ENCODE measurements at places on chromosomes 11 and 22.

- no peak for DNase-seq
Observed at GRCh38 chr22:27803841-27804415, 2.4 kb upstream of the MN1 start.

- no peak for DNase-seq
Observed at GRCh38 chr22:38110863-38111852, 674 bp upstream of the BAIAP2L2 start.

DNA sequence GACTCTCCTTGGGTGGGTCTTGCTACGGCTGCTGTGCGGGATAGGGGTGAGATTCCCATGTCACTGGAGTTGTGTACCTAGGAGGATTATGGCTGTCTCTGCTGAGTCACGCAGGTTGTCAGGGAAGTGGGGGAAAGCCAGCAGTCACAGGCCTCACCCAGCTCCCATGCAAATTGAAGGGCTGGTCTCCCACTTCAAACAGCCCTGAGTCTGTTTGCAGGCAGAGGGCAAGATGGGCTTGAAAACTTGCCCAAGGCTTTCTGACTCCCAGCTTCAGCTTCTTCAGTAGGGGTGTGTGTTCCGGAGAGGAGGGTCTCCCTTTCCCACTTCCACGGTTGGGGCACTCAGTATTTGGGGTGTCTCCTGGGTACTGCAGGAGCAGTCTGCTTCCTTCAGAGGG, 10.9 kb upstream of the SC5D start:
- no peak for DNase-seq

- no peak for DNase-seq
Observed at GRCh38 chr11:14262271-14262846, 96.6 kb downstream of the RRAS2 start.

DNA sequence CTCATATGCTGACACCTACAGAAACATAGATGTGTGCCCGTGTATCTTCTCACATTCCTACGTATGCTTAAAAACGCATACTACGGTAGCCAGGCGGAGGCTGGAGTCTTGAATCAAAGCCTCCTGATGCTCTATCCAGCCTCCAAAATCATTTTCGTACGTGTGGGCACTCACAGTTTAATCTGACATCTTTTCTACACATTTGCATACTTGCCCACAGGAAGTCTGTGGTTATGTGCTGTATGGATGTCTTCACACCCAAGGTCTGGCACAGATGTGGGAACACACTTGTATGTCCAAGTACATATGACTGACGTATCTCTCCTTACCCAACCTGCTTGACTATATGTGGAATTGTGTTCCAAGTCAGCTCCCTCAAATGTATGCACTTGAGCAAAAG, 561.8 kb upstream of the CADM1 start:
- no peak for DNase-seq

- no peak for DNase-seq
Observed at GRCh38 chr22:29117799-29118477, 45.1 kb downstream of the KREMEN1 start.

GRCh38 chr22:29877620-29878019, 5.4 kb upstream of the MTMR3 start:
- DNase-seq, result no peak

DNA sequence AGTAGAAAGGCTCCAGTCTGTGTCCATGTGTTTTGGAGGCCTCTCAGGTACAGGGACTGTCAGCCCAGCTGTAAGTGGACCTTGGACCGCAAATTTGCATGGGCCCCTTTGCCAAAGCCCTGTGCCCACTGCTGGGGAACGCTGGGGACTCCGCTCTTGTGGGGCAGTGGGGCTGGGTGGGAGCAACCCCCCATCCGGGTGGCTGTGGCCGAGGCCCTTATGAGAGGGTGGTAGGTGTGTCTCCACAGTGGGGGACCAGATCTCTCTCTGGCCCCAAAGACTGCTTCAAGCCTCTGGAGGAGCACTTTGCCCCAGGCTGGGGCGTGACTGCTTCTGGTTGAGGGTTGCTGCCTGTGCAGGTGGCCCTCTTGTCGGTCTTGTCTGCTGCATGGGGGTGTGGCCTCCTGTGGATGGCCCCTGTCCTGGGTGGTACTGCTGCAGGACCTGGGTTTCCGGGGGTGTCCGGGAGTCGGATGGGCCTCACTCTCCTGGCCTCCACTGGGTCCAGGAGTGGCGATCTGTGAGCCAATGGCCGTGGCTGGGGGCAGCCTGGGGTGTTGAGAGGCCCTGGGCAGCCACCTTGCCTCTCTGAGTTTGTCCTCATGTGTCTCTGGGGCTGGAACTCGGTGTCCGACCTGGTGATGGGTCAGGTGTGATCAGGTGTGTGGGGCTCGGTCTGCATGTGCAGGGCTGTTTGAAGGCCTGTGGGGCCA, 15.9 kb downstream of the KCNQ1 start:
- DNase-seq, result no peak

DNA sequence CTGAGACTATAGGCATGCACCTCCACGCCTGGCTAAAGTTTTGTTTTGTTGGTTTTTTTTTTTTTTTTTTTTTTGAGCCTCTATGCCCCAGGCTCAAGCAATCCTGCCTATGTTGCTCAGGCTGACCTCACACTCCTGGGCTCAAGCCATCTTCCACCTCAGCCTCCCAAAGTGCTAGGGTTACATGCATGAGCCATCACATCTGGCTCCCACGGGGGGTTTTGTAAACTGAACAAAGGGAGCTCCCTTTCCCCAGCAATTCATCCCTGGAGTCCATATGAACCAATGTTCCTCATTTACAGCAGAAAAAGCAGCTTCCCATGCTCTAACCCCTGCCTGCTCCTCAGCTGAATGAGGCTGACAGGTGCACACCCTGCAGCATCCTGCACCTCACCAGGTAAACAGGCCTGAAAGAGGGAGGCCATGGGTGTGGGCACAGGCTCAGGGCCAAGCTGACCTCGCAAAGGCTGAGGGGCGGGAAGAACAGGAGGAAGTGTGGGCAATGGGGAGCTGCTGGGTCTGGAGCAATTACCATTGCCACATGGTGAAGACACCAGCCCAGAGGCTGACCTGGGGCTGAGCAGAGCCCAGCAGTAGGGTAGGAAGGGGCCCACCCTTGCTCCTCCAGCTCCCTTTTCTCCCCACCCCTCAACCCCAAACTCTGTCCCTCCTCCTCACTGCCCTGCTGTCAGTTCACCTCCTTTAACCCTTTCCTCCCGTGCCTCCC, 58.2 kb downstream of the RBX1 start:
- DNase-seq, result no peak

DNA sequence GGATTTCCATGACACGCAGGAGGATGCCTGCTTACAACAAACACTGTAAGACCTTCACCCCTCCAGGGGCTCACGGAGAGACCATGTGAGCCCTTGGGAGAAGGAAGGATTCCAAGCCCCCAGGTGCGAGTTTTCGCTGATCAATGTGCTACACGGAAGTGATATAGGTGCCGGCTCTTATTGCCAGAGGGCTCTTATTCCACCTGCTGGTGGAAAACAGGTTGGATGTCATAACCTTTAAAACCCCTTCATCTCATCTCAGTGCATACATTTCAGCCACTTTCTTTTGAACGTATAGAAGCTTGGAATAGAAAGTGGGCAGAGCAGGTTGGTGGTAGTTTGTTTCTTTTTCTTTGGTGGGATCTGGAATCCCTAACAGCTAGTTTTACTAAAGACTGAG, 25.8 kb downstream of the LAYN start:
- DNase-seq, result no peak

GRCh38 chr11:70650075-70650909, 252.0 kb downstream of the CTTN start:
- DNase-seq, result peak; percentile 88

Data from COLO829 (cell line).